ENCODE measurements at places on chromosomes 6 and 20. TPM values are rescaled to one million over a fixed set of nuclear protein-coding genes. Genes with fewer than 3 reads are reported as not detected.
A peak's percentile ranks its signal among the peaks of the same experiment; 100 is the strongest.

GRCh38 chr20:25339608-25340007 lies 51.0 kb downstream of the ABHD12 start:
- no peak for DNase-seq

GRCh38 chr6:112320561-112321318 lies 26.4 kb upstream of the RFPL4B start:
- no peak for DNase-seq

- DNase-seq, result no peak
Measured at GRCh38 chr20:35306931-35307517, 14.8 kb upstream of the FAM83C start.

- DNase-seq, result no peak
Measured at GRCh38 chr6:101393829-101394251, 332 bp downstream of the GRIK2 start.

DNA sequence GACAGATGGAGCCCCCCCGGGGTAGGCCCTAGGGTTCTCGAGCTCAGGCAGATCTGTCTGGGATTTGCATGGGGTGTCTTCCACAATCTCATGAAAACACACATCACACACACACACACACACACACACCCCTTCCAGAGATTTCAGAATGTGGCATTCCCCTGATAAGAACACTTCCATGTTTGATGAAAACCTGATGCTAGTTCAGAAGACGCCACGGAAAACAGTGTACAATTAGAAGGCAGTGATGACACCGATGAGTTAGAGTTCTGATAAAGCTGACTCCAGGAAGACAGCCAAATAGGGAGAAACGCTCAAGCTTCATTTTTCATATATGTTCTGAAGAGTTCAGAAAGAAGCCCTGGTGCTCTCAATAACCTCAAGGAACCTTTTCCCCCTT lies 438.7 kb upstream of the JARID2 start:
- no peak for DNase-seq

DNA sequence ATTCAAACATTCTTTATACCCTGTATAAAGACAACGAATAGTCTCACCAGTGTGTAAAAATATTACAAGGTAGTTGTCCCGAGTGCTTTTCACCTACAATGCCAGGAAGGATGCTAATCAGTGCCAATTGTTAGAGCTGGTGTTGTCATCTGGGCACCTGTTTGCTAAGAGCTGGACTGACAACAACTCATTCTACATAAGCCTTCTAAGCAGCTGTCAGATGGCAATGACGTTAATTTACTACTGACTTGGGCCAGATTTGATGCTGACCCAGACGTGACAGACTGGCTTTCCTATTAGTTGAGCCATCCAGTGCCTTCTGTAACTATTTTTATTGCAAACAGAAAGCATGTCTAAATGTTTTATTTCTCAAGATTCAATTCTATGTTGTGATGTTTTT lies 355.2 kb downstream of the ADGRB3 start:
- no peak for DNase-seq

DNA sequence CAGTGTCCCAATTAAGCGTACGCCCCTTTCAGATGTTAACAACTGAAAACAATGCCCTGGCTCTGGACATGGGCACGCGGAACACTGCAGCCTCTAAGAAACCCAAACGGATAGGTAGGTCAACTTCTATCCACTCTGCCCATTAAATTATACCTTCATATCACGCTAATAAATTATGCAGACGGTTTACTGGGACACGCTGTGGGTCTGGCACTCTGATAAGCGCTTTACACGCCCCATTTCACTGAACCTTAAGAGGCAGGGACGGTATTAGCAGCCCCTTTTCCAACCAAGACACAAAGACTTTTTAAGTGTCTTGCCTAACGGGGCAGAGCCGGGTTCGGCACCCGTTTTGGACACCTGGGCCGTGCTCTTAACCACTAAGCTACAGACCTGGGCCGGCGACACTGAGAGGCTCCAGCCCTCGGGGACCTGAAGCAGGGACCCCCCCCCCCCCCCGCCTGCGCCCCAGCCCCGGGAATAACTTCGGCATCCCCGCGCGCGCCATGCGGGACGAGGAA lies 744 bp downstream of the STAU1 start:
- DNase-seq, result no peak

- DNase-seq, result no peak
Measured at GRCh38 chr20:9235518-9235917, 166.6 kb downstream of the PLCB4 start.

GRCh38 chr6:166496460-166496859 lies 90.0 kb downstream of the RAMACL start:
- no peak for DNase-seq

DNA sequence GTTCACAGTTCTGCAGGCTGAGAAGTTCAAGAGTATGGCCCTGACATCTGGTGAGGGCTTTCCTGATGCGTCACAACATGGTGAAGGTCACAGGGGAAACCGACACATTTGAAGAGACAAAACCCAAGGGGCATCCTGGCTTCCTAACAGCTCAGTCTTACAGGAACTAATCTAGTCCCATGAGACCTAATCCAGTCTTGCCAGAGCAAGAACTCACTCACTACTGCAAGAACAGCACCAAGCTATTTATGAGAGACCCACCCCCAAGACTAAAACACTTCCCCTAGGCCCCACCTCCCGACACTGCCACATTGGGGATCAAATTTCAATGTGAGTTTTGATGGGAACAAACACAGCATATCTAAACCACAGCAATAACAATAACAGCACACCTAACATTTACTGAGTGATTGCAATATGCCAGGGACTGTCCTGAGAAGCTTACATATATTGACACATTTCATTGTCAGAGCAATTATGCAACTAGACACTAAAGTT lies 46.6 kb downstream of the TPBG start:
- DNase-seq, result peak; percentile 0

DNA sequence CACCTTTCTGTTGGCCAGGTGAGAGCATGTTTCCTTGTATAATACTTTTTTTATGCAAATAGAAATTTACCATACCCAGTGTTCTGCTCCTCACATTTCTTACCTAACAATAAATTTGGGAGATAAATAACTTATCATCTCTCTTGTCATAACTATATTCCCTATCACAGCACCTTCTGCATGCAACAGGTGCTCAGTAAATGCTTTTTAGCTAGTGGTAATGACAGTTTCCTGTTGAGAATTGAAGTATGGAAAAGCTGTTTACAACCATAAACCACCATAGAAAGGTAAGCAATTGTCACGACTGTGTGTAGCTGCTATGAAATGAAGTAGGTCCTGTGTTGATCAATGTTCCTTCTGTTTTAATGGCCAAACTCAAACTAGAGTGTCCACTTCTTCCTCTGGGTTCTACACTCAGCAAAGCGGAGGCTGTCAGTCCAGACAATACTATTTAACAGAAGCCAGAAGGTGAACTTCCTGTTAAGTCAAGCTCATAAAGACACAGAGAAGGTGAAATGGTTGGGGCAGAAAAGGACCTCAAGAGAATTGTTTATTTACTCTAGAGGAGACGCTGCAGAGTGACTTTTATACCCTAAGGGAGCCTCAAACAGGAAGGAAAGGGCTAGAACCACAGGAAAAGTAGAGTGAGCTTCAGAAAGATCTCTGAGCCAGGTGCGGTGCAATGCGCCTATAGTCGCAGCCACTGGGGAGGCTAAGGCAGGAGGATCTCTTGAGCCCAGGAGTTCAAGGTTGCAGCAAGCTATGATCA lies 84.0 kb upstream of the SLC22A16 start:
- DNase-seq, result peak; percentile 35

DNA sequence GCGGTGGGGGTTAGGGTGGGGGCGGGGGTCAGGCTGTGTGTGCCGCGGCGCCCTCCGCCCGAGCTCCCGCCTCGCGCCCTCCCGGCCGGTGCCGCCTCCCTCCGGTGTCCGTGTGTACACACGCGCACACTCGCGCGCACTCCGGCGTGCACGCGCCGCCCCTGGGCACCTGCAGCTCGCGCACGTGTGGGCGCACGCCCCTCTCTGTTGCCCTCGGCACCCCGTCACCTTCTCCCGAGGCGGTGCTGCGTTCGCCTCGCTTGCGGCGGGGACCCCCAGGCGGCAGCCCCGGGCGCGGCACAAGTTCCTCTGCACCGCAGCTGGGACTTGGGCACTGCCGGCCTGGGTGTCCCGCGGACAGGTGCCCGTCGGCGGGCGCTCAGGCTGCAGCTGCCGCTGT lies 525 bp downstream of the MACROD2 start:
- peak; percentile 8 for DNase-seq

DNA sequence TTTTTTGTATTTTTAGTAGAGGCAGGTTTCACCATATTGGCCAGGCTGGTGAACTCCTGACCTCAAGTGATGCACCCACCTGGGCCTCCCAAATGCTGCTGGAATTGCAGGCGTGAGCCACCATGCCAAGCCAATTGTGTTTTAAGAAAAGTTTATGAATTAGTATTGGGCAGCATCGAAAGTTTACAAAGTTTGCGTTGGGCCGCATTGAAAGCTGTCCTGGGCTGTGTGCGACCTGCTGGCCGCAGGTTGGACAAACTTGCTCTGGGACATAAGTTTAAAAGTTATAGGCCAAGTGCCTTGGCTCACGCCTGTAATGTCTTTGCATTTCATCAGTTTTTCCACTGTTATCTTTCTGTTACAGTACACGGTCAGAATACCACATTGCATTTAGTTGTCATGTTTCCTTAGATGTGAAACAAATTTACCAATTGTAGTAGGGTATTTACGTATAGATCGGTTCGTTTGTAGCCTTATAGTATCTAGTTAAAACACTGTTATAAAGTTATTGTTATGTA lies 39.5 kb downstream of the ASXL1 start:
- no peak for DNase-seq

- DNase-seq, result no peak
Measured at GRCh38 chr6:24307881-24308280, 50.0 kb downstream of the DCDC2 start.

Gene HTR1B
- 2.2 TPM for total RNA-seq

Gene RNF5
- 29.1 TPM for total RNA-seq

Gene RIPPLY2
- total RNA-seq, result not detected

Gene MMP24
- under 0.01 TPM for total RNA-seq

Gene CDH26
- 8.1 TPM for total RNA-seq

Gene HDGFL1
- total RNA-seq, result not detected

Gene EYS
- under 0.01 TPM for total RNA-seq

Gene GNAS-AS1
- under 0.01 TPM for total RNA-seq

Gene ANKRD66
- total RNA-seq, result not detected

Gene RUNX2
- total RNA-seq, result 26.1 TPM

Gene CDS2
- 40.7 TPM for total RNA-seq

Gene MOG
- total RNA-seq, result not detected

Gene MUC22
- not detected for total RNA-seq
